ENCODE measurements at places on chromosomes 3 and 15.

DNA sequence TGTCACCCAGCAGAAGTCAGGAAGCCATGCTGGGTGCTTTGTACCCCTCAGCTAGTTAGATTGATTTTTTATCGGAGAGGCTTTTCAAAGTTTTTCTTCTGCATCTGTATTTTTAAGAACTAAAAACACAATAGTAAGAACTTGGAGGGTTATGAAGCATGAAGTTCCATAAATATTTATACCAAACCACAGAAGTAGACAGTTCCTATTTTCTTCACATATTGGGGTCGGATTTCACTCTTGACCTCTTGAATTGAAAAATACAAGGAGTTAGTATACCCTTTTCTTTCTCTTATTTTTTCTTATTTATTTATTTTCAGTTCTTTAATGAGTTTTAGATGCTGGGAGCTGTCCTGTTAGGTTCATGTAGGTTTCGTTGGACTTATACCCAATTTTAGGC, 35.1 kb downstream of the SLC25A26 start:
- DNase-seq: no peak

DNA sequence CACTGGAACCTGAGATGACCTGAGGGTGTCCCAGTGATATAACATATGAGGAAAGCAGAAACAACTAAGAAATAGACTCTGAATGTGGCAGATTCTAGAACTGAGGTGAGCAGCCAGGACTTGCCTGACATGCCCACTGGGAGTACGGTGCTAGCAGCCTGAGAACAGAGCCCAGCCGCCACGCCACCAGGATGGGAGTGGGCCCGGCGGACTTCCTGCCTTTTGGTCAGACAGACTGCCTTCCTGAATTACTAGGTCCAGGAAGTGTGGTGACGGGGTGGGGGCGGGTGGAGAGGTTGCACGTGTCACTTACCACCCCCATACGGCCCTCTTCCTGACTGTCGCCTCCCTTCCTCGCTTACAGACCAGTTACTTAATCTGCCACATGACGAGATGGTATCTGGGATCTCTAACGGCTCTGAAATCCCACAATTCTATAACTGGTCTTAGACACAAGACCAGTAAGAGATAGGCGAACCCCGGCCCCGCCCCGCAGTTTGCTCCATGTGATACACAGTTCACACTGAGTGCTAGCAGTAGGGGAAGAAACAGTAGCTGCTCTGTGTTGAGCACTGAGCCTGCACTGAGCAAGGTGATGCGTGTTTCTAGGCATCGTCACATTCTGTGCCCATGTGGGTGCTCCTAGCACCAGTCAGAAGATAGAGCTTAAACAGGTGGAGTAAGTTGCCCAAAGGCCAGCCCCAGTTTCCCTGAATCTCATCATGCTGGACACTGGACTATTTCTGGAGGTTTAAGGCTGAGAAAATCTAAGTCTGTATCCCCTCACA, 95.7 kb downstream of the CPN2 start:
- DNase-seq: peak; percentile 98

DNA sequence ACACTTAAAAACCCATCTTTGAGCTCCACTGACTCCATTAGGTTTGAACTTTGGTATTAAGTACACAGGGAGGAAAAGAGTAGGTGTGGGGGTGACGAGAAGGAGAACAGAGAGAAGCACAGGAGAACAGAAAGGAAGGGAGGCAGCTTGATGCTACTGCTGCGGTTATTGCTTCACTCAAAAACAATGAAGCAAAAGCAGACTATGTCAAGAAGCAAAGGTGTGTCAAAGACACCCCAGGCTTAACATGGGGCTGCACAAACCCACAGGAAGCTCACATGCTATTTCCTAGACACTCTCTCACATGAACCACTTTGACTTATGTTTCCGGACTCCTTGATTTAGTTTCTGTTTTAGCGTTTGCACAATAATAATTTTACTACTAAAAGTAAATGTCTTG, 961.0 kb upstream of the CFAP20DC start:
- DNase-seq: no peak

DNA sequence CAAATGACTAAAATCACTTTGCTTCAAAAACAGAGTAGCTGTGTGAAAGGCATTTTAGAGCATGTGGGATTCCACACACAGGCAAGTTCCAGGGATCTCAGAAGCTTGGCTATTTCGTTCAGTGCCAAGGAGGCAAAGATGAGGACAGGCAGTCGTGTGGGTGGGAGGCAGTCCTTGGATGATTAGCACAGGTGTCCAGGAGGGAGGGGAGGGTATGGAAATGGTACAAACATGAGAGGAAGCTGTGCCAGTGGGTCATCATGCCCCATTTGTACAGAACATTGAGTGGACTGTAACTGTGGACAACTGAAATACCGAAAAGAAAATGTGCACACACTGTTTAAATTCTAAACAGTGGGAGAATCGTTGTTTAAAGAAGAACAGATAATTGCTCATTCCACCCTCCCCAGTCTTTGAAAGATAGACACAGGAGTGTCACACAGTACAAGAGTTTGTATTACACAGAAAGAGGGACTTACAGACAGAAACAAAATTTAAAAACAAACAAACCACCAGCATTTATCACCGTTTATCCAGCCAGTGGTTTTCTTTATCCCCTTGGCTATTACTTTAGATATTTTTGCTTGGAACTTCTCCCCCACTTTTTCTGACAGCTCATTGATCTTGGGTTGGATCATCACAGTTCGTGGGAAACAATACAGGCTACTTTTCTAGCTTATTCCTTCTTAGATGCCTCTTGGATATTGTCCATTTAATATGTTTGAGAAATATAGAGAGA, 122.9 kb downstream of the GREM1 start:
- no peak for DNase-seq
